ENCODE measurements at places on chromosomes 3 and 15.
A peak's percentile ranks its signal among the peaks of the same experiment; 100 is the strongest.

DNA sequence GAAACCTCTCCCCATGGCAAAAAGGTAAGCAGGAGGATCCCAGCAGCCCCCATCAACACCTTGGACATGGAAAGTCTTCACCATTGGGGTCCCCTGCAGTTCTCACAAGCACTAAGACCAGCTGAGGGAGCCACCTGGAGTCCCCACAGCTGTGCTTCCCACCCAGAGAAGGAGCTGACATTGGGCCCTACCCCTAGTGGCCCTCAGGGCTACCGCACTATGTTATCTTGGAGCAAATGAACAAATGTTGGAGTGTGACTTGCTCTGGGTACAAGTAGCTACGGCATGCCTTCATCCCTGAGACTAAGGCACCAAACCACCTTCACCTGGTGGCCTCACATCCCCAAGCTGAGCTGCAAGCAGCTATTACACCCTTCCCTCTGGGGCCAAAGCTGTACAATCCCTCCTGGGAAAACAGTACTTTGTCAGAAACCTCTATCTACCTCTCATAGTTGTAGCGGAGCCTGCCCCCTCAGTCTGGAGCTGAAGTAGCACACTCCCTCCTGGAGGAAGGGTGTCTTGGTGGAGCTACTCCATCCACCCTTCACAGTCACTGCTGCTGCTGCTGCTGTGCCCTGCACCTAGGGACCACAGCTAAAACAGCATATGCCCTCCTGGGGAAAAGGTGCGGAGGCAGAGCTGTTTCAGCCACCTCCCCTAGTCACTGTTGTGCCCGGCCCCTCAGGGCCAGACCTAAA lies 42.7 kb downstream of the SERP1 start:
- no peak for DNase-seq

- no peak for DNase-seq
Observed at GRCh38 chr3:195150181-195151118, 120.5 kb downstream of the XXYLT1 start.

DNA sequence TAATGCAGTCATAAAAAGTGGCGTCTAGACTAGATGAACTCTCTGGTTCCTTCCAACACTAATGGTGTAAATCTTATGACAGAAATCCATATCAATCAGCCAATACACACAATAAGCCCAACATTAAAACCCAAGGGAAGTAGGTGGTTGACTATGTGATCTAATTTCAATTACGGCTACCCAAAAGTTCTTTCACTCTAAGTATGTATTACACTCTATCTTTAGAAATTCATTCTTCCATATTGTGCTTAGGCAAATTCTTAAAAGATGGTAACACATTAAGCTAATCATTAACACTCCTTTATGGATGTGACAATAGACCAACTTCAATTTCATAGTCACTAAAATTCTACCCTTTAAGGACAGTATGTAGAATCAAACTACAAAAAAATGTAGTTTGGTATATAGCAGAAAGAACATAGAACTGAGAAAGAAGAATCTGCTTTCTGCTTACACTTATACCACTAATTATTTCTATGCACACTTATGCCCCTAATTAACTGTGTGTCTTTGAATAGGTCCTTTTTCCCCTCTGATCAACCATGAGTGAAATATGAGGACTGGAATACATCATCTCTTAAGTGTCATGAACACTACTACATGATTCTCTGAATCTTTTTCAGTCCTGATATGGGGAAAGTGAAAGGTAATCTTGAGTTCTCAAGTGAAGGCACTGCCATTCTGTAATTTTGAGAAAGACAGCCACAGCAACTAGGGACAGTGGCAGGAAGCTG lies 557.6 kb downstream of the IGSF11 start:
- DNase-seq, result no peak

DNA sequence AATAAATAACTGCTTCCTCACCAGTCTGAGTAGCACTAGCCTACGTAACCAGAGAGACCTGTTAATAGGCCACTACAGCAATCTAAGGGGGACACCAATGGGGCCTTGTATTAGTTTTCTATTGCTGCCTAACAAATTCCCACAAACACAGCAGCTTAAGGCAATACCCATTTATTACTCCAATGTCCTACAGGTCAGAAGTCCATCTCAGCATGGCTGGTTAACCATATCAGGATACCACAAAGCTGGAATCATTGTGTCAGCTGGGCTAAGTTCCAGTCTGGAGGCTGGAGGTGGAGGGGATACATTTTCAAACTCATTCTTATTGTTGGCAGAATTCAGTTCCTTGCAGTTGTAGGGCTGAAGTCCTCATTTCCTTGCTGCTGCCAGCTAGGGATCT lies 331.9 kb downstream of the ULK4 start:
- no peak for DNase-seq

- DNase-seq, result no peak
Observed at GRCh38 chr15:52280326-52281084, 15.1 kb downstream of the MYO5C start.

GRCh38 chr3:101039285-101039684 lies 46.1 kb upstream of the ABI3BP start:
- no peak for DNase-seq

DNA sequence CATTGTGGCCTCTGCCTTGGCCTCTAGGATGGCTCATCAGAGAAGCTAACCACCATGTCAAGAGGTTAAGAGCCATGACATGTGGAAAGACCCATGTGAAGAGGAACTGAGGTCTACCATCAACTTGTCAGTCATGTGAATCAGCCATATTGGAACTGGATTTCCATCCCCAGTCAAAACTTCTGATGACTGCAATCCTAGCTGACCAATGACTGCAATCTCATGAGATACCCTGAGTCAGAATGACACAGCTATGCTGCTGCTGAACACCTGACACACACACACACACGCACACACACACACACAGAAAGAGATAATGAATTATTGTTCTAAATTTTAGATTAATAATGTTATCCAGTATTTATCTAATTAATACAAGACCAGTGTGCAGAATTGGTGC lies 337.5 kb upstream of the LMCD1 start:
- no peak for DNase-seq

GRCh38 chr15:62928242-62928999 lies 114.1 kb upstream of the TPM1 start:
- DNase-seq, result peak; percentile 87

- no peak for DNase-seq
Observed at GRCh38 chr3:61564395-61565059, 3.2 kb downstream of the PTPRG start.

DNA sequence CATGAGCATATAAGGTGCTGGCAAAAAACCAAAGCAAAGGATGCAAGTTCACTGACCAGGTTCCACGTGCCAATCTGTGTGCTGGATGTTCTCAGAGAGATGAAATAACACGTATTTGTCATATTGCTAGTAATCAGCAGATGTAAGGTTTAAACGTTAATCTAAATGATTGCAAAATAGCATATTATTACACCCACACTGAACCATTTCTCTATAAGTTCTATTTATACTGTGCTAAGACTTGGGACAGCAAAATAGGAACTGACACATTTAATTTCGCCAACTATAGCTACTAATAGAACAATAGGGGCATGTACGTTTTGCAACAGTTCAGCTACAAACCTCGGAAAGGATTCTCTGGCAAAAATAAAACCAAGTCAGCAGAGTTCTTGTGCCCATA lies 350.3 kb upstream of the ZNF385D start:
- DNase-seq, result no peak

GRCh38 chr3:38011111-38011510 lies 18.3 kb downstream of the PLCD1 start:
- DNase-seq, result no peak

GRCh38 chr15:63401714-63402497 lies 20.3 kb upstream of the CA12 start:
- DNase-seq, result no peak

GRCh38 chr3:139764936-139765335 lies 87.2 kb upstream of the NMNAT3 start:
- DNase-seq, result no peak

- DNase-seq, result peak; percentile 87
Observed at GRCh38 chr15:63157891-63158431, 684 bp upstream of the RPS27L start.

DNA sequence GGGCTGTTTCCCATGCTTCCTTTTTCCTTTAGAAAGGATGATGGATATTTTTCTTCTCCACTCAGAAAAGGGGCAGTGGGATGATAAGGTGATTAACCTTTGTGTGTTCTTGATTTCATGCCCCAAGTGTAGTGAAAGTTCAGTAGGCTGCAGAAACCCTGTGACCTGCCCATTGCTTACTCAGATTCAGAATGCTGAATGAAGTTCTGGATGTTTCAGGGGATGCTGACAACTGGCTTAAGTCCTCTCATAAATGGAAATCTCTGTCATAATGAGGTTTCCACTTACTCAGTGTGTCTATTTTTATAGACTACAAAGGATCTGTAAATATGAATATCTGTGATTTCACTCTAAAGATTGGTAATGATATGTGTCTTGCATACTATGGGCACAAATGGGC lies 471.3 kb upstream of the TPRG1 start:
- no peak for DNase-seq

- no peak for DNase-seq
Observed at GRCh38 chr3:10015461-10015904, 10.8 kb upstream of the FANCD2 start.

All from A549 (cell line).